ENCODE measurements at places on chromosomes 6 and 20. TPM values are rescaled to one million over a fixed set of nuclear protein-coding genes. Genes with fewer than 3 reads are reported as not detected.

DNA sequence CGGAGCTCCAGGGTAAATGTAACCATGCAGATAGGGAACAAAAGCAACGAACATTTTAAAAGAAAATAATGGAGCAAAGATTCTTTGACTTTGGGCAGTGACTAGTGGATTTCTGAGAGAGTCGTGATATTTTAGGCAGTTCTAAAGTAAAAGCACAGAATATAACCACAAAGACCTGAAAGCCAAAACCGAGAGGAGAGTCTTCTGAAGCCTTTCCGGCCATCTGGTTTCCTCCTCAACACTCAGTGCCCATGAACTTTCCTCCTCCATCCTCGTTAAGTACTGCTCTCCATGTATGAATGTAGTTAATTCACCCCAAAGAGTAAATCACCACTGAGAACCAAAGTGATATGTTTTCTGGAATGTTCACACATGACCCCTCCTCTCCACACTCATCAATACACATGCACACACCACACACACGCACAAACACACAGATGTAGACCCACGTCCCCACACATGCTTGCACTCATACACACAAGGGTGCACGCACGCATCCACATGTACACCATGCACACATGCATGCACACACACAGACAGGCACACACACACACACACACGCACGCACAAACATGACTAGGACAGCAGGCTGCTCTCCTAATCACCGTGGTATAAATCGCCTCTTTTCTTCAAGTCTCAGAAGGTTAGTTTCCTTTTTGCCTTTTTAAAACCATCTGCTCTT lies 109.5 kb downstream of the MYLK4 start:
- no peak overlapping the region for H3K4me3 ChIP-seq
- DNase-seq: no peak
- peaks cover 5% of the 10 kb centered on the region for H3K4me1 ChIP-seq
- H3K27me3 ChIP-seq: peaks cover 20% of the 10 kb centered on the region
- no peak overlapping the region for H3K27ac ChIP-seq
- no peaks in the 10 kb centered on the region for H3K36me3 ChIP-seq

DNA sequence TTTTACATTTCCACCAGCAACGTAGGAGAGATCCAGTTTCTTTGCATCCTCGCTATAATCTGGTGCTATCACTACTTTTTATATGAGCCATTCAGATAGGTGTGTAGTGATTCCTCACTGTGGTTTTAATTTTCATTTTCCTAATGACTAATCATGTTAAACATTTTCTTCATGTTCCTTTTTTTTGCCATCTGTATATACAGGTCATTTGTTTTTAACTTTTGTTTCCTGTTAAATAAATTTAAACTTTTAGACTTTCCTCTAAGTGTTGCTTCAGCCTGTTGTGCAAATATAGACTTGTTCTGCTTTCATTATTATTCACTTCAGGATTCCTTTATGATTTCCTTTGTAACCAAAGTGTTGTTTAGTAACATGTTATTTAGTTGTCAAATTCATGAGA lies 697.4 kb downstream of the PTPRT start:
- DNase-seq: no peak
- H3K36me3 ChIP-seq: no peaks in the 10 kb centered on the region
- no peaks in the 10 kb centered on the region for H3K27me3 ChIP-seq
- H3K4me1 ChIP-seq: no peaks in the 10 kb centered on the region

- no peak overlapping the region for H3K27ac ChIP-seq
- peak; percentile 77 for DNase-seq
- H3K27me3 ChIP-seq: peaks cover 3% of the 10 kb centered on the region
- no peaks in the 10 kb centered on the region for H3K36me3 ChIP-seq
- H3K4me1 ChIP-seq: no peaks in the 10 kb centered on the region
These were observed 12.1 kb upstream of the PDYN start for GRCh38 chr20:2005831-2006426.

DNA sequence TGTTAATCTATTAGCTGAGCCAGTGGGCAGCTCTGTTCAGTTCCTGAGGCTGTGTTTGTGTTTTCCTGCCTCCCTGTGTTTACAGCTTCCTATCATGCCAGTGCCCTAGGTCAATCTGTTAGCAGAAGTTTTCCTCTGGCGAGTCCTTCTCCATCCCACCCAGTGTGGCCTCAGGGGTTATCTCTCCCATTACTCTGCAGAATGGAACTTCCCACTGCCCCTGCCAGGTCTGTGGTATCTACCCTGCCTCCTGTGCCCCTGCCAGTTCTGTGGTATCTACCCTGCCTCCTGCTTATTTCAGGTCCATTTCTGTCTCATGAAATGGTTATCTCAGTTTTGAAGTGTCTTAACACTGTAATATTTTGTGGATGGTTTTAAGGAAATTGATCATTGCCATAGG lies 63.1 kb downstream of the SLX4IP start:
- H3K27ac ChIP-seq: no peak overlapping the region
- DNase-seq: no peak
- no peak overlapping the region for H3K4me3 ChIP-seq

GRCh38 chr6:5762561-5762968 lies 244.2 kb downstream of the NRN1 start:
- H3K4me3 ChIP-seq: no peak overlapping the region
- peak overlapping the region; percentile 27 for H3K27ac ChIP-seq
- DNase-seq: no peak
- H3K27me3 ChIP-seq: no peaks in the 10 kb centered on the region

DNA sequence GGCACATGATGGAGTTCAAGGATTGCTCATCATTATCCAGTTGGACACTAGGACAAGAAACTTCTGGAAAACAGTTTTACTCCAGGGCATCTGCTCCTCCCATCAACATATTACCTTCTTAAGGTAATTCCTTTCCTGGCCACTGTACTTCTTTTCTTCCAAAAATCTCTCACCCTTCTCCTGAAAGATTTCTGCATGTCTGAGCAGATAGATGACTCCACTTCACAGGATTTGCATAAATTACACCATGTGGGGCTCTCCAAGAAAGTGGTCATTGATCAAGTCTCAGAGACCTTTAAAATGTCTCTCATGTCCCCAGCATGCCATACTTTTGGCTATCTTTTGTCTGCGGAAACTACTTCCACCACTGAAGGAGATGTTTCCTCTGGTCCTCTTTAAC lies 103.2 kb upstream of the TNFAIP3 start:
- DNase-seq: no peak
- H3K4me3 ChIP-seq: no peak overlapping the region
- H3K27me3 ChIP-seq: no peaks in the 10 kb centered on the region
- H3K4me1 ChIP-seq: peaks cover 22% of the 10 kb centered on the region

Gene DDO
- total RNA-seq: not detected

Data from activated CD4-positive, alpha-beta T cell treated with anti-CD3 and anti-CD28 coated beads, Interleukin-2, amount 10 ng/mL, durations not matched to agents 7 days and 5 days (primary cell).